ENCODE measurements at places on chromosomes 13 and 19.
A peak's percentile ranks its signal among the peaks of the same experiment; 100 is the strongest.

DNA sequence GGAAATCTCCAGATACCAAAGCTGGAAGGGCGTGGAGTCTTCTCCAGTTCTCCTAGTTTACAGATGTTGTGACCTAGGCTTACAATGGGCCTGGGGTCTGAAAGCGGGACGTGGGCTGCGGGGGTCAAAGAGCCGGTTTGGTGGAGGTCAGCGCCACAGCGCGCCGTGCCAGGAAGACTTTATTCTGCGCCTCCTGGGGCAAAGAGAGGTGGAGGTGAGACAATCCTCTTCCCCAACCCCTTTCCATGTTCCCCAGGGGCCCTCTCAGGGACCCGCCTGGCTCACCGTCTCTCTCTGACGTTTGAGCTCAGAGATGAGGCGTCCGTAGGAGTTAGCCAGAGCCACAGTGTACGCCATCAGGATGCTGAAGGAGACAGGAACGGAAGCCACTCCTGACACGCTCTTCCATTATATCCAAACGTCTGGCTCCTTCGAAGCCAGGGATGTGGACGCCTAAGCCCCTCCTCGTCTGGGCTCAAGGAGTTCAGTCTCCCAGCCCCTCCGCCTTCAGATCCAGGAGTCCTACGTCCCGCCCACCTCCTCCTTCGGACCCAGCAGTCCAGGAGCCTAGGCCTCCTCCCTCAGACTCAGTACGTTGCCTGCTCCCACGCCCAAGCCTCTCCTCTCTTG lies 776 bp upstream of the LENG1 start:
- DNase-seq = no peak

GRCh38 chr13:85693889-85694511 lies 105.2 kb downstream of the SLITRK6 start:
- DNase-seq = no peak

GRCh38 chr19:39413272-39413910 lies 922 bp downstream of the PLEKHG2 start:
- DNase-seq = no peak

- no peak for DNase-seq
These were observed 59.6 kb downstream of the KCNRG start for GRCh38 chr13:50074843-50075242.

DNA sequence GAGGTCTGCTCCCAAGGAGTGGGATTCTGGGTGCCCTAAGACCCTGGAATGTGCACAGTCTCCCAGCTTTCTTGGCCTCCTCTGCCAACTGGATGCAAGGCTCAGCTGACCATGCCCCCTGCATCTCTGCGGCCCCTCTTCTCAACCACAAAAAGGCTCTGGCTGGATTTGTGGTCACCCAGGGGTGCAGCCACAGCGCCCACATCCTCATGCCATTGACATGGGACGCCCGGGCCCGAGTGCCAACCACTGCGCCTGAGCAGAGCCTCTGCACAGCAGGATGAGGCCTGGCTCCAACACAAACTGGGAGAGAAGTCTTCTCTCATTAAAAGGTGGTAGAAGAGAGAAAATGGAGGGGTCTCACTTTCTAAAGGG lies 103.5 kb downstream of the FOXO1 start:
- no peak for DNase-seq

DNA sequence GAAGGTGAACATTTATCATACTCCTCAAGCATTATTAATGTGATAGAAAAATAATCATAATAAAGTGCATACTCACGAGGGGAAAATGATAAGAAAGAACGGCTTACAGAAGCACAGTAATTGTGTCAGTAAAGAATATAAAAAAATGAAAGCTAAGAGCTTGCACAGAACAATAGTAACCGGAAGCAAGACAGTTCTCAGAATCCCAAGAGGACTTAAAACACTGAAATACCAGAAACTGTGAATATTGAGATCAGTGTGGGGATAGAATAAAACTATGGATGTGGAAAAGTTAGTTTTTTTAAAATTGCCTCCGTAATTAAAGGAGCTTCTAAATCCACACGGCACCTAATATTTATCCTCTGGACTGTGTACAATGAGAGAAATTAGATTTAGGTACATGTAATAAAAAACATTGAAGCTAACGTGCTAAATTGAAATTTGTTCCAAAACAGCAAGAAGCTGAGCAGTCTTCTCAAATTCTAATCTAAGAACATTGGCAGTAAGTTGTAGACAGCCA lies 482.7 kb downstream of the SLITRK6 start:
- DNase-seq = no peak

DNA sequence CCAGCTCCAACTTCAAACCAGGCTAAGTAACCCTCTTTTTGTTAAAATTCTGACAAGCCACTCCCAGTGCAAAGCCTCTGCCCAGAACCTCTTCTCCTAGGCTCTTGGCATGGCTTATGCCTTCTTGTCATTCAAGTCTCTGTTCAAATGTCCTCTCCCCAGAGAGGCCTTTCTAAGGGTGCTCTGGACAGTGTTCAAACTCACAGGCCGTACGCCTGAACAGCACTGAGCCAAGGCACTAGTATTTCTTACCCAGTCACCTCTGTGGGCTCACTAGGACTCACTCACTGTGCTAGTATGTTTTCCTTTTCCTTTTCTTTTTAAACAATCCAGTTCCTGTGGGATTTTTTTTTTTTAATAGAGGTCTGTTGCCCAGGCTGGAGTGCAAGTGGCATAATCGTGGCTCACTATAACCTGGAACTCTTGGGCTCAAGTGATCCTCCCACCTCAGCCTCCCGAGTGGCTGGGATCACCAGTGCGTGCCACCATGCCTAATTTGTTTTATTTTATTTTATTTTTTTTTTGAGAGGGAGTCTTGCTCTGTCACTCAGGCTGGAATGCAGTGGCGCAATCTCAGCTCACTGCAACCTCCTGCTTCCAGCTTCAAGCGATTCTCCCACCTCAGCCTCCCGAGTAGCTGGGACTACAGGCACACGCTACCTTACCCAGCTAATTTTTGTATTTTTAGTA lies 2.3 kb upstream of the ASF1B start:
- peak; percentile 22 for DNase-seq

DNA sequence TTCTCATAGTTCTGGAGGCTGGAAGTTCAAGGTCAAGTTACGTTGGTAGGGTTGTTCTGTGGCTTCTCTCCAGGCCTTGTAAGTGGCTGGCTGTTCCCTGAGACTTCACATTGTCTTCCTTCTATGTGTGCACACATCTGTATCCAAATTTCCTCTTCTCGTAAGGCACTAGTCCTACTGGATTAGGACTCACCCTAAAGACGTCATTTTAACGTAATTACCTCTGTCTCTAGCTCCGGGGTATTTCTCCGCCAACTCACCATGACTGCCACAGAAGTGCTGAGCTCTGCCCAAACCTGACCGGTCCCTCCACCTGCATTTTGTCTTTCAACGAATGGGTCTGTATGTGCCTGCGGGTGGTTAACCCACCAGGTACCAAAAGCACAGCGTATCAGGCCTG lies 8.7 kb upstream of the SYDE1 start:
- no peak for DNase-seq

GRCh38 chr13:102845289-102845629 lies 573 bp upstream of the ERCC5 start:
- no peak for DNase-seq

DNA sequence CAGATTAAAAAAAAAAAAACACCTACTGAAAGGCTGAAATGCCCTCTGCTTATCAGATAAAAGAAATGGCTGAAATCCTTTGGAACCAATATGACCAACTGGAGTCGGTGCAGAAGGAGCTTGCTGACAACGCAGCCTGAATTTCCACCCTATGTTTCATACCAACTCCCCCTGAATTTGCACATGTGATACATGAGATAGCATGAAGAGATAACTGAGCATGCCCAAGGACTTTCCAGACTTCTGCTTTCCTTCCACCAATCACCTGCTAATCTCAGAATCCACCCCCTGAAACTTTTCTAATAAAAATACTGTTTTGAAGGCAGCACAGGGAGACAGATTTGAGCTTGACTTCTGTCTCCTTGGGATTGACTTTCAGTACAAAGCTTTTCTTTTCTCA lies 32.2 kb upstream of the WDFY2 start:
- DNase-seq = no peak

- no peak for DNase-seq
These were observed 5.0 kb downstream of the SOX1 start for GRCh38 chr13:112071723-112072533.

DNA sequence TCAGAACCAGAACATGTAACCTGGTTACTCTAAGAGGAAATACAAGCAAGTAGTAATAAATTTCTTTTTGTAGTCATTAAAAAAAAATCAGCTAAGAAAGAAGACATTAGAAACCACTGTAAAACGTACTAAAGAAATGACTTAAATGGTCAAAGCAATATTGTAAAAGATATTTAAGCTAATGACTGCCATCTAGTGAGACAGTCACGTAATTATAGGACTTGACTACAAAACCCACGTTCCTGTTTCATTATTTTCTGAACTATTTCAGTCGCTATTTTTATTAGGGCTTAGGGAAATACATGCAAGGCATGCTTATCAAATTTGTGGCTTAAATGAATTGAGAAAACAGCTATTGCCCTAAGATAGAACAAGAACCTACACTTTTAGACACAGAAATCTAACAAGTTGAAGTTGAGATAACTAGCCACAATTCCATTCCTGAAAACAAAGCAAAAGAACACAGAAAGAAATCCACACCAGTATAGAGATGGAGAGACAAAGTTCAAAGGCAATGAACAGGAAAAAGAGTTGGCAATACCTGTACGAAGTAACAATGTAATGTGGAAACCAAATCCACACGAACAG lies 17.9 kb downstream of the ALG5 start:
- DNase-seq = no peak

- DNase-seq = no peak
These were observed 83.5 kb upstream of the STARD13 start for GRCh38 chr13:33369073-33369472.

DNA sequence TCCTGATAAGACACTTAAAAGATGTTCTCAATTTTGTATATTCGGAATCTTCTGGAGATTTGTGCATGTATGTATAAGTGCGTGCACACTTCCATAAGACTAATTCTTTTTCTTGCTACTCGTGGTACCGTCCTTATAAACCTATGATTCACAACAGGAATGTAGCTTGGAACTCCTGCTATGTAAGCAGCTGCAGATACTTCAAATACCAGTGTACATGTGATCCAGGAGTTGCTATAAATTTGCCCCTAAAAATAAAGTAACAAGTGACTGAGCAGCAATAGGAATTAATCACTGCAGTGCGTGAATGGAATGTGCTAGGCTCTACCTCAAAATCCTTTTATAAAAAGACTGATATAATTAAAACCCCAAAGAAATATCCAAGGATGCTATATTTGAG lies 214.9 kb downstream of the KLF5 start:
- peak; percentile 80 for DNase-seq

GRCh38 chr13:85659493-85659892 lies 139.7 kb downstream of the SLITRK6 start:
- peak; percentile 52 for DNase-seq

DNA sequence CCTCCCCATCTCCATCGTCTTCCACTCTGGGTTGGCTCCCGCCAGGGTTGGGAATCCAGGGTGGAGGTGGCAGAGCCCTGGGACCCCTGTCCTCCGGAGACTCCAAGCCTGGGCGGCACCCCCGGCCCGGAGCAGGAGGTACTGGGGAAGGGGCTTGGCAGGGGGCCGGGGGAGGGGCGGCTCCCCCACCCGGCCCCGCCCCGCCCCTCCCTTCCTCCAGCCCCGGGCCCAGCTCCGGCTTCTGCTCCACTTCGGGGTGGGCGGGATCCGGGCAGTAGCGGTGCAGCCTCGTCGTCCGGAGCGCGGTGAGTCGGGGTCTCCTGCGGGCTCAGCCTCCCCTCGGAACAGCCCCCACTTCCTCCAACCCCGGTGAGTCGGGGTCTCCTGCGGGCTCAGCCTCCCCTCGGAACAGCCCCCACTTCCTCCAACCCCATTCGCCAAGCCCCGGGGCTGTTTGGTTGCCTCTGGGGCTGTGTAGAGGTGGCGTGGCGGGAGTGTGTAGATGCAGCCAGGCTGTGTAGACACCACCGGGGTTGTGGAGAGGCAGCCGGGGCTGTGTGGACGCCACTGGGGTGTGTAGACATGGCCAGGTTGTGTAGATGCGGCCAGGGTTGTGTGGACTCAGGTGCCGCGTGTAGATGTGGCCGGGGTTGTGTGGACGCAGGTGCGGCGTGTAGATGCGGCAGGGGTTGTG lies at the start of gene TMPRSS9:
Gene TMPRSS9, plus strand, starts transcription at position 274 of the 694 bp plus-strand sequence. CDS start 29,521 bp downstream, outside the sequence.
- DNase-seq = no peak

DNA sequence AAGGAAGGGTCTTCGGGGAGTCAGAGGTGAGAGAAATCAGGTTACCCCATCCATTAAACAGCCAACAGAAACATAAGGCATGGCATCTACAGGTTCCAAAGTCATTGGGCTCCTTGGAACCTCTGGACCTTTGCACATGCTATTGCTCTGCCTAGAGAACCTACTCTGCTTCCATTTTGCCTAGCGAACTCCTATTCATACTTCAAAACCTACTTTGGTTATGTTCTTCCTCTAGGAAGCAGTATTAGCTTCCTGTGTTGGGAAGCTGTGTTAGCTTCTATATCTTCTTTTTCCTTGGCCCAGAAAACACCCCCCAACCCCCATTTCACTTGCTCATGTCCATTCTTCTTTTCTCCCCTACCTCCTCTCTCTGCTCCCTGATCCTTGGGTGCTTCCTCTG lies 39.6 kb downstream of the F2RL3 start:
- no peak for DNase-seq

GRCh38 chr19:52640916-52641315 lies 2.8 kb upstream of the ZNF83 start:
- no peak for DNase-seq

- DNase-seq = no peak
These were observed 6.4 kb downstream of the TNFSF14 start for GRCh38 chr19:6663236-6664201.

- DNase-seq = no peak
These were observed 1730.1 kb upstream of the PRR20A start for GRCh38 chr13:55410398-55411330.

GRCh38 chr13:43289470-43290255 lies 266.3 kb downstream of the DNAJC15 start:
- no peak for DNase-seq

DNA sequence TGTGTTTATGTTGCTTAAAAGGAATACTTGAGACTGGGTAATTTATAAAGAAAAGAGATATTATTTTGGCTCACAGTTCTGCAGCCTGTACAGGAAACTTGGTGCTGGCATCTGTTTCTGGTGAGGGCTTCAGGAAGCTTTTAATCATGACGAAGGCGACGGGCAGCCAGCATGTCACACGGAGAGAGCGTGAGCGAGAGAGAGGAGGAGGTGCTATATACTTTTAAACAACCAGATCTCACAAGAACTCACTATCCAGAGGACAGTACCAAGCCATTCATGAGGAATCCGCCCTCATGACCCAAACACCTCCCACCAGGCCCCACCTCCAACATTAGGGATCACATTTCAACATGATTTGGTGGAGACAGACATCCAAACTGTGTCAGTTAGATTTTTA lies 163.4 kb upstream of the TSC22D1 start:
- DNase-seq = no peak

Data from NCI-H226 (cell line).